ENCODE measurements at places on chromosomes 13 and 19.
A peak's percentile ranks its signal among the peaks of the same experiment; 100 is the strongest.

- no peak for DNase-seq
These were observed 24.0 kb upstream of the LAIR1 start for GRCh38 chr19:54388802-54389139.

DNA sequence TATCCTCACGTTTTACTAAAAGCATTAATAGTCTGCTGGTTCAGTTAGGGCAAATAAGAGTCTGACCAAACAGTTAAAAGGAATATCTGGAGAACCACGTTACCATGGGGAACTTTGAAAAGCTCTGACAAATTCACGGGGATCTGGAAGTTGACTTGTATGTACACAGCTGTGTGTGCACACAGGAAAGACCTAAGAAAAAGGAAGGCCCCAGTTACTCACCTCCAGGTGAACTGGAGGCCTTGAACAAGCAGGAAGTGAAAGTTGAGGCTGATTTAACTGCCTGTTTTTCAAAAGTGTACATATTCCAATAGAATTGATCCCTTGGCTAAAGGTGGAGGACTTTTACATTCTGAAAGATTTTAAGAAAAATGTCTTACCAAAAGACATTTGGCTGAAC is 1891.6 kb upstream of the PCDH20 start:
- DNase-seq: peak; percentile 86

DNA sequence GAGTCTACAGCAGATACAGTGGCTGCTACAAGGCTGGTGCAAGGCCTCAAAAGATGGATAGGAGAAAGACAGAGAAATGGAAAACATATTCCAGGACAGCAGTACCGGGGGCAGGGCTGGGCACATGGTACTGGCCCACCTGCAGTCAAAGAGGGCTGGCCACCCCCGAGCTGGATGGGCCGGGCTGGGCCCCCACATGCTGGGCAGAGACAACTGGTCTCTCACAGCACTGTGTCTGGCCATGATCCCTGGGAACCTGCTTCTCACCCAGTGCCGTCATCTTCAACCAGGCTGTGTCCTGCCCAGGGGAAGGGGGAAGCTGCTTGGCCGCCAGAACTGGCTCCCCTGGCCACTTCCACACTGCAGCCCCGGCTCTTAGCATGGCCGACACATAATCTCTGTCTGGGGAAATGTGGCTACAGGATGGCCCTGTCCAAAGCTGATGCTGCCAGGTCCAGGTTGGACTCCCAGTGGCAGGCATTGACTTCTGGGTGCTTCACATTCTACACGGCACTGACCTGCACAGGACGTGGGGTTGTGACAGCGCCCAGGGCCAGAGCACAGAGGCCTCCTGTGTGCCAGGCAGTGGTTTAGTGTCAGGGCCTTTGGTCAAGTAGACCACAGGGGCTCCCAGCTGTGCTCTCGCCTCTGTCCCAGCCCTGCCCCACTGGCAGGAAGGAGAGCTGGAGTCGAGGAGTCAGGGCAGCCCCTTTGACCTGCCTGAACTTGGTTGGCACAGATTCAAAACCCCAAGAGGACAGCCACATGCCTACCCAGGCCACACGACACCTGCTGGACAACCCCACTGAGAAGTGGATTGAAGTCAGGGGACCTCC is 21.7 kb downstream of the PEPD start:
- DNase-seq: no peak

DNA sequence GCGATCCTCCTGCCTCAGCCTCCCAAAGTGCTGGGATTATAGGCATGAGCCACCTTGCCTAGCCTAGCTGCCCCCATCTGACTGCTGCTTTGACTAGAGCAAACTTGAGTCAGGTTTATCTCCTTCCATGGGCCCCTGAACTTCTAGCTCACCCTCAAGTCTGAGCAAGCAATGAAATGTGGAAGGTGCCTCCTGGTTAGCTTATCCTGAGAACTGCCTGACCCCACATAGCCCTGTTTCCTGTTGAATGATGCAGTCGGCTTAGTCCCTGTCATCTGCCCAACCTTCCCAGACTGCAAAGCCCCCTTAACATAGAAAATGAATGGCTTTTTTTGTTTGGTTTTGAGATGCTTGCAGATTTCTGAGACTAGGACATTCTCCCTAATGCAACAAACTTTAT is 8.9 kb upstream of the TMEM160 start:
- DNase-seq: no peak

- DNase-seq: no peak
These were observed at the start of gene SPIB for GRCh38 chr19:50418176-50419021. SPIB (plus strand) TSS chr19:50418938; CDS start chr19:50418963, 25 bp downstream.

GRCh38 chr13:45482571-45483173 is 17.9 kb downstream of the COG3 start:
- DNase-seq: no peak

Data from NCI-H146 (cell line).